ENCODE measurements at places on chromosomes 12 and 14. TPM values are rescaled to one million over a fixed set of nuclear protein-coding genes. Genes with fewer than 3 reads are reported as not detected.

GRCh38 chr14:22252686-22253085 lies 336.3 kb downstream of the DAD1 start:
- DNase-seq, result peak; percentile 12

MYH6 gene
- 500 TPM for total RNA-seq

C1S gene
- 53.7 TPM for total RNA-seq

DNA sequence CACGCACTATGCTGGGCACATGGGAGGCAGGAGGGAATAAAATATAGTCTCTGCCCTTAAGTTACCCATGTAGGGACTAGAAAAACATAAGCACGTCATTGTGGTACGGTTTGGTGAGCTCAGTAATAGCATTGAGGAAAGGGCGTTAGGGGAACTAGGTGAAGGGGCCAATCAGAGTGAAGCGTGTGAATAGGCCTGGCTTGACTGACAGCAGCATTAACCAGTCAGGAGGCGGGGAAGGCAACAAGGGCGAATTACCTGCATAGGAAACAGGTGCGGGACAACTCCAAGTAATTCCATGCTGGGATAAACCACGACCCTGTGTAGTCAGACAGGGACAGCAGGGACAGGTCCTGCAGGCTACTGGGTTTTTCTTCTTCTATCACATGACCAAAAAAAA lies 107.7 kb downstream of the UNC79 start:
- no peak for DNase-seq

DNA sequence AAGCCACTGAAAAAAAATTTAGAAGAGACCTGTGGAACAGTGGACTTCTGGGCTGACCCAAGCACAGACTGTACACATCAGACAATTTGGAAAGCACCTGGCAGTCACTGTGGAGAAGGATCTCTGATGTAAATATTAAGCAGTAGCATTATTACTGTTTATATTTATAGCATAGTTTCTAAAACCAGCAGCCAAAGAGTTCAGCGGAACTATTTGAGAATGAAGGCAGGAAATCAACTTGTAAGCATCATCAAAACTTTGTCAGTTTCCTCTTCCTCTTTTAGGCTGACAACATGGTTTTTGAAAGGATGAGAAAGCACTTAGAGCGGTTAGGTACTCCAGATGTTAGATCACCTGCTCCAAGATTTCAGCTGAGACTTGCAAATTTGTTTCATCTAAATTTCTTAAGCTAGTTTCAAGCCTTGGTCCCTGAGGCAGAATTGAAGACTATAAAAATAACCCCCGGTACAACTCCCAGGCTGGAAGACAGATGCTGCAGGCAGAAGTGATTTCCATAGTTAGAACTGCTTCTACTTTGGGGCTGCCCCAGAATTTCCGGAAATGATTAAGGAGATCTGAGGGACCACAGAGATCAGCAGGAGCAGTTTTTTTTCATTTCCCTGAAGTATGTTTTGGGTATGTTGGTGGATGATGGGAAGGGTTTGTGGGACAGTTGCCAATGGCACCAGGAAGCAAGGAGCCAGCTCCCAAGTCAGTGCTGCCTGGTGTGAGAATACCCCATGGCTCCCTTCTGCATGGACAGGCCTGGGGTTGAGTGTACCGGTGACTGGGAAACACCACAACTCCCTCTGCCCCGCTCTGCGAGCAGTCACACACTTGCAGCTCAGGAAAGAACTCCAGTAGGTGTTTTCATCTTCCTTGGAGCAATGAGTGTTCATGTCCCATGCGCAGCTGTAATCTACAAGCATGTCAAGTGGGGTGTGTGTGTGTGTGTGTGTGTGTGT lies 354.5 kb downstream of the NUAK1 start:
- DNase-seq, result no peak

DNA sequence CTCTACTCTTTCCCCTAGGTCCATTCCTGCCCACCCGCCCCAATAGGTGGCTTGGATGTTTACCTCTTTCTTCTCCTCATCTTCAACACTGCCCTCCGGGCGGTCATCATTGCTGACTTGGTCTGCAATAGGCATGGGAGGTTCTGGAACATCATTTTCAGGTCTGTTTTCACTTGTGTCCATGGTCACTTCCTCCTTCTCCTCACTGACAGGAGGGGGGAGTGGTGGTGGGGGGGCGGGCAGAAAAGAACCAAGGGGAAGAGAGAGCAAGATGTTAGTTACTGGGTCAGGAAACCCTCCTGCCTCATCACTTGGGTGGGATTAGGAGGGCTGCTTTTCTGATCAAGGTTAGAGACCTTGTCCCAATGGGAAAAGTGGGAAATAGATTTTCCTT lies 12.1 kb upstream of the CDH24 start:
- no peak for DNase-seq

SLC17A8 gene
- not detected for total RNA-seq
